ENCODE measurements at places on chromosomes 2 and 18.
A peak's percentile ranks its signal among the peaks of the same experiment; 100 is the strongest.

- no peak for DNase-seq
Observed at GRCh38 chr2:156182132-156182531, 150.4 kb downstream of the NR4A2 start.

GRCh38 chr2:69395866-69396265 is 8.8 kb upstream of the GFPT1 start:
- DNase-seq: no peak

DNA sequence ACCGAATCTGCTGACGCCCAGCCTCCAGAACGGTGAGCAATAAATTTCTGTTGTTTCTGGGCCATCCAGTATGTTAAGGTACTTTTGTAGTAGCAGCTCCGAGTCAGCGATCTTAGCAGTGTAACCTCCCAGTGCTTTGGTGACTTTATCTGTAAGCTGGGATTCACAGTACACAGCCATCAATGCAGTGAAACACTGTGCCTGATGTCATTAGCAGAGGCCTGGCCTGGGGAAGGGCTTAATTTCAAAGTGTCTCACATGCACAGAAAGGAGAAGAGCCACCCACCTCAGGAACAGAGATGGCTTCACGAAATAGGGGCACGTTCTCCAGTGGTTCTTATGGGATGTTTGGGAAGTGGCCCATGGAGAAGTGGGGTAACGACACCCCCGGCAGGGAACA is 281.2 kb downstream of the PHLPP1 start:
- peak; percentile 43 for DNase-seq

DNA sequence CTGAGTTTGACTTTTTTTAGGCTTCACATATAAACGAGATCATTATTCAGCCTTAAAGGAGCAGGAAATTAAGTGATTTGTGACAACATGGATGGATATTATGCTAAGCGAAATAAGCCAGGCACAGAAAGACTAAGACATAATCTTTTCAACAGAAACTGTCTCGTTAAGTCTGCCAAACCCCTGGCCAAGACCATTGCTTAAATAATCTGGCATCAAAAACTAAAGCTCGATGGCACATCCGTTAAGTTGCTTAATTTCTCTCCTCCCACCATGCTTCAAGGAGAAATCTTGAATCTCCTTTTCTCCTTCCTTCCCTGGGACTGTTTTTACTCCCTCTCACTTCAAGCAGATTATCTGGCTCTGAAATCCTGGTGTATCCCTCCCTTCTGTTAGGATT is 140.3 kb downstream of the GALNT14 start:
- no peak for DNase-seq

GRCh38 chr2:157216286-157216965 is 41.1 kb upstream of the GALNT5 start:
- DNase-seq: no peak

GRCh38 chr18:43271593-43272432 is 5.5 kb downstream of the SYT4 start:
- no peak for DNase-seq

DNA sequence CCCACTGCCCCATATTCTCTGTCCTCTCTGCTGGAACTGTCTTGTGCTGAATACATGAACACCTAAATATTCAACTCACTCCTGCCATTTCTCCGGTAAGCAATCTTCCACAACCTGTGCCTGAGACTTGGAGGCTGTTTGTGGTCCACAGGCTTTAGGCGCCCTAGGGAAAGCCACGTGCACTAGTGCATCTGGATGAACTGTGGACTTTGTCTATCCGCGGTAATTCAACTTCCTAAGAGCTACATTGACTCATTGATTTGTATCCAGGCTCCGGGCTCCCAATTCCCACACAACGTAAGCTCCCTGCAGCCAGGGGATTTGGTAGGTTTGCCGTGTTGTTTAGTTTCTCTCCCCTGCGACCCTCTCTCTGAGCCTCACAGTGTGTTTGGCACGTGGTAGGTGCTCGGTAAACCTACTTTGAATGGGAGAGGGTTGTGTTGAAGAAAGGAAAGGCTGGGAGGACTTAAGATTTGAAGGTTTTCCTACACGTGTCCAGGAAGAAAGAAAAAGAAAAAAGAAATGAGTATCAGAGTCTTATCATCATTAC is 718.2 kb downstream of the DPP10 start:
- DNase-seq: no peak

DNA sequence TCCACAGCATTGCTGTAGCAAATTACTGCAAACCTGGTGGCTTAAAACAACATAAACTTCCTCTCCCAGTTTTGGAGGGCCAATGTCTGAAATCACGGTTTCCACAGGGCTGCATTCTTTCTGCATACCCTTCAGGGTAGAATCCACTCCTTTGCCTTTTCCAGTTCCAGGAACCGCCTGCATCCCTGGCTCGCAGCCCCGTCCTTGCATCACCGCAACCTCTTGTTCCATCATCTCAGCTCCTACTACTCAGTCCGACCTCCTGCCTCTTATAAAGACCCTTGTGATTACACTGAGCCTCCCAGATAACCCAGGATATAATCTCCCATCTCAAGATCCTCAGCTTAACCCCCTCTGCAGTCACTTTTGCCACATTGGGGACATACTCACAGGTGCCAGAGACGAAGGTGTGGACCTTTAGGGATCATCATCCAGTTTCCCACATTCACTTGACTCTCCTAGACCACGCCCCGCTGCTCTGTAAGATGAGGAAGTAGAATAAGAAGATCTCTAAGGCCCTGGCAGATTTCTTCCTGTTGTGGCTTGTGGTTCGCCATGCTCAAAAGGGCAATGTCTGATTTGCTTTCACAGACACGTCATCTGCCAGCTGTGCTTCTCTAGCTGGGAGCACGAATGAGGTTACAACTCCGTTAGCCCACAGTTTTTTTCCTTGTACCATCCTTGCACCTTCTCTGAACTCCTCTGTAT is 103.6 kb upstream of the AGAP1 start:
- DNase-seq: no peak

DNA sequence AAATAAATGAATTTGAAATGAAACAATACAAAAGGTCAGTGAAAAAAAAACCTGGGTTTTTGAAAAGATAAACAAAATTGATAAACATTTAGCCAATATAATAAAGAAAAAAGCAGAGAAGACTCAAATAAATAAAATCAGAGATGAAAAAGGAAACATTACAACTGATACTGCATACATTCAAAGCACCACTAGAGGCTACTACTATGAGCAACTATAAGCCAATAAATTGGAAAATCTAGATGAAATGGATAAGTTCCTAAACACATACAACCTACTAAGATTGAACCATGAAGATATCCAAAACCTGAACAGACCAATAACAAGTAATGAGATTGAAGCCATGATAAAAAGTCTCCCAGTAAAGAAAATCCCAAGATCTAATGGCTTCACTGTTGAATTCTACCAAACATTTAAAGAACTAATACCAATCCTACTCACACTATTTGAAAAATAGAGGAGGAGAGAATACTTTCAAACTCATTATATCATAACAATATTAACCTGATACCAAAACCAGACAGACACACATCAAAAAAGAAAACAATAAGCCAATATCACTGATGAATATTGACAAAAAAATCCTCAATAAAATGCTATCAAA is 80.8 kb upstream of the CERS6 start:
- no peak for DNase-seq

DNA sequence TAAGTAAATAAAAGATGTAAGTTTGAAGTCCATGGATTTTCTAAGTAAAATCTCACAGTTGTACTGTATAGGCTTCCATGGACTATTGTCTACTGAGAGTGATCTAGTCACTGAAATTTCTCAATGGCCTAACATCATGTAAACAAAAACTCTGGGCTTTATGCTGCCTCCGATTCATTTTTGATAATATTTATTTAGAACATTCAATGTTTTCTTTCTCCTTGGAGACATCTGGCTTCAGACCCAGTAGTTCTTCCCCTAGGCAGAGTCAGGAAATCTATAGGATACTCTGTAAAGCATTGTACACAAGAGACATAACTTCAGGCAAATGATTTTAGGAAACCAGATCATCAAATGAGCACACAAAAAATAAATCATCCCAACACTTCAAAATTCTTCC is 1208.6 kb upstream of the ZEB2 start:
- DNase-seq: no peak

GRCh38 chr2:128388499-128388941 is 69.9 kb upstream of the HS6ST1 start:
- DNase-seq: no peak

DNA sequence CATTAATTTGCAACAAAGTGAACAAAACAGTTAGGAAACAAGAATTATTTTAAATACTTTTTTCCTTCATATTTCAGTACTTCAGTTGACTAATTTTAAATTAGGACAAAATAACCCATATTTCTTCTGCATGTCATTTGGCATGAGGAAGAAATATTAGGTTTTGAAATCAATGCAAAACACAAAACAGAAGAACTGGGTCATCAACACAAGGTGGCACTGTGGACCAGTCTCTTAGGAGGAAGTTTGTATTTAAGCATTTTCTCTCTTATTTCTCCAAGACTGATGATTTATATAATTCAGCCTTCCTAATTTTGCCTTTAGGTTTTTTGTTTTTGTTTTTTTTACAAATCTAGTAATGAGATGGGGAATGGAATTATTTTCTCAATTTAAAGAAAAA is 352.8 kb upstream of the KCNH7 start:
- no peak for DNase-seq

DNA sequence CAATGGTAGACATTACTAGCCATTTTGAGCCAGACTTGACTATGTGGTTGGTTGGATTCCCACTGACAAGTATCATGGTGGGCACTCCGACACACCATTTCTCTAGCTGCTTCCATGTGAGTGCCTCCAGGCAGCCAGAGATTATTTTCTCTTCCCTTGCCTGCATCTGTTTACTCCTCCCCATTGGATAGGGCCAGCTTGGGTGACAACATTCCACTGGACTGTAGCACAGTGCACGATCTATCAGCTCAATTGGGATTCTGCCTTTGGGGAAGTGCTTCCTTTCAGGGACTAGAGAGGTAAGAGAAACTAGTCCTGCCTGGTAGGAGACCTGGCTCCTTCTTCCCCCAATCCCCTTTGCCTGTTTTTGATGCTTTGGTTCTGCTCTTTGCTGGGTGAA is 49.0 kb upstream of the MAP4K3 start:
- DNase-seq: no peak

- DNase-seq: no peak
Observed at GRCh38 chr18:50606609-50607008, 46.7 kb downstream of the MAPK4 start.

DNA sequence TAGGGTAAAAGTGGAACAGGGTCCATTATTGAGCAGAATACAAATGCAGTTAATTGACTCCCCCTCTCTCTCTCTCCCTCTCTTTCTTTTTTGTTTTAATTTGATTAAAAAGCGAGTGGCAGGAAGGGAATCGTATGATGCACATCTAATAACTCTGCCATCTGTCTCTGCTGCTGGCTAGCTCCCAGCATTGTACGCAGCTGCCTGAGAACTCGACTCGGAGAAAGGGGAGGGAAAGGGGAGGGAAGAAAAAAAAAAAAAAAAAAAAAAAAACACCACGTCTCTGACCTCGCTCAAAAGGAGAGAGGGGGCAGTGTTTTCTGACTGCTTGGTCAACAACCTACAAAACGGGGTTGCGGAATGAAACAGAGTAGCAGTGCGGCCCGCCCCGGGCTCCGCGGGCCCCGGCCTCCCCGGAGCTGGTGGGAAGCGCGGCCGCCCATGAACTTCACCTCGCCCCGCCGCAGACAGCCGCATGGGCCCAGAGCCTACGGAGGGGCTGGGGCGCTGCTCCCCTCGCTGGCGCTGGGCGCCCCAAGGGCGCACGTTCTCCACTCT is 265.7 kb downstream of the TCF4 start:
- DNase-seq: peak; percentile 76

DNA sequence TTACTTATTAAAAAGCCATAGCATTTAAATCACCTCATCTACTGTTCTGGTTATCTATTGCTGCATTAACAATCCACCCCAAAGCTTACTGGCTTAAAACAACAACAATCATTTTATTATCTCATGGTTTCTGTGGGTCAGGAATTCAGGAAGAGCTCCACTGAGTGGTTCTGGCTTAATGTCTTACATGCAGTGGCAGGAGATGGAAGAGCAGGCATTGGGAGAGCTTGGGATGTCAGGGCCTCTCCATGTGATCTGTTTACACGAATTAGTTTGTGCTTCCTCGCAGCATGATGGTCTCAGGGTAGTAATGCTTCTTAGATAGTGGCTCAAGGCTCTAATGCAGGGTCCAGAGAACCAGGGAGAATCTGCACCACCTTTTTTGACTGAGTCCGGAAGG is 14.4 kb upstream of the REL start:
- no peak for DNase-seq

- no peak for DNase-seq
Observed at GRCh38 chr2:191922736-191923651, 76.1 kb upstream of the CAVIN2 start.

DNA sequence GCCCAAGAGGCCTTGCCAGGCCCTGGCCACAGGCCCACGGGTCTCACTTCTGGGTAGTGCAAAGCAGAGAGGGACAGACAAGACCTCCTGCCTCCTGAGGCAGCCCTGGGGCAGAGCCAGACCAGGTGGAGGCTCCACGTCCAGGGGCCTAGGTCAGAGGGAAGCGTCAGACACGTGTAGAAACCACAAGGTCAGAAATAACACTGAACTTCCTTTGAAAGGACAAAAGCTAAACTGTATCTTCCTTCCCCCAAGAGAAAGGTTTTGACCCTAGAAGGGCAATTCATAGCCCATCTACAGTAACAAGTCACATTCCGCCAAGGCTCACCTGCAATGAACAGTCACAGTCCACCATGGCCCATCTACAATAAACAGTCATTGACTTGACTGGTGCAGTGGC is 17.9 kb downstream of the SDC1 start:
- DNase-seq: no peak
